ENCODE measurements at places on chromosomes 12 and 14.

GRCh38 chr14:75928690-75929181, 53.1 kb downstream of the TGFB3 start:
- DNase-seq: no peak

- DNase-seq: no peak
Observed at GRCh38 chr14:88834883-88835431, 10.5 kb downstream of the TTC8 start.

DNA sequence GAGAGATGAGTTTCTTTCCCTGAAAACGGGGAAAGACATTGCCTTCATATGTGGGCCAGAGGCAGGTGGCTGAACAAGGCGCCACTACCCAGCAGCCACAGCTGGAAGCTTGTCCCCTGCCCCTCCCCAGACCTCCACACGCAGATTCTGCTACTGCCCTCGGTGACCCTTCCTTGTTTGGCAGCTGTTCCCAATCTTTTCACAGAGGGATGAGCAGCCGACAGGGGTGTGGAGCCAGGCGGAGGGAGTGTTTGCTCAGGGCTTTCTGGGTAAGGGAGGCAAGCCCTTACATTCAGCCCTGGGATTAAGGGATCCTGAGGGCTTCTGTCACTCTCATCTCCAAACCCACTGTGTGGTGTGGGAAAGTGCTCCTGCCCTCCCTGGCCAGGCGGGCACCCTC, 4.5 kb upstream of the KRT4 start:
- no peak for DNase-seq

GRCh38 chr12:70749931-70750330, 112.7 kb upstream of the PTPRB start:
- DNase-seq: no peak

GRCh38 chr12:132237772-132238487, 91.5 kb downstream of the GALNT9 start:
- no peak for DNase-seq

GRCh38 chr12:61713121-61713520, 547.1 kb upstream of the USP15 start:
- no peak for DNase-seq

DNA sequence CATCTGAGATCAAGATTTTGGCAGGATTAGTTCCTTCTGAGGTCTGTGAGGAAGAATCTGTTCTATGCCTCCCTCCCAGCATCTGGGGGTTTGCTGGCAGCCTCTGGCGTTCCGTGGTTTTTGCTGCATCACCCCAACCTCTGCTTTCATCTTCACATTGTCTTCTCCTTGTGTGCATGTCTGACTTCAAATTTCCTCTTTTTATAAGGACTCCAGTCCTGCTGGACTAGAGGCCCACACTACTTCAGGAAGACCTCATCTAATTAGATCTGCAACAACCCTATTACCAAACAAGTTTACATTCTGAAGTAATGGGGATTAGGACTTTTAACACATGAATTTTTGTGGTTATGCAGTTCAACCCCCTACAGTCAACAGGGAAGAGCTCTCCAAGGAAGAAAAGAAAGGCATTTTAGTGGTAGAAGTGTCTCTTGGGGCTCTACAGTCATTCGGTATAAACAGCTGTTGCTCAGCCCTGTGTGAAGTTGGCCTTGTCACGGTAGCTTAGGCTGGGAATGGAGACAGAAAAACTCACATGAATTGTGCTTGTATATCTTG, 89.7 kb downstream of the CAND1 start:
- DNase-seq: no peak
